ENCODE measurements at places on chromosomes 3 and 15.

DNA sequence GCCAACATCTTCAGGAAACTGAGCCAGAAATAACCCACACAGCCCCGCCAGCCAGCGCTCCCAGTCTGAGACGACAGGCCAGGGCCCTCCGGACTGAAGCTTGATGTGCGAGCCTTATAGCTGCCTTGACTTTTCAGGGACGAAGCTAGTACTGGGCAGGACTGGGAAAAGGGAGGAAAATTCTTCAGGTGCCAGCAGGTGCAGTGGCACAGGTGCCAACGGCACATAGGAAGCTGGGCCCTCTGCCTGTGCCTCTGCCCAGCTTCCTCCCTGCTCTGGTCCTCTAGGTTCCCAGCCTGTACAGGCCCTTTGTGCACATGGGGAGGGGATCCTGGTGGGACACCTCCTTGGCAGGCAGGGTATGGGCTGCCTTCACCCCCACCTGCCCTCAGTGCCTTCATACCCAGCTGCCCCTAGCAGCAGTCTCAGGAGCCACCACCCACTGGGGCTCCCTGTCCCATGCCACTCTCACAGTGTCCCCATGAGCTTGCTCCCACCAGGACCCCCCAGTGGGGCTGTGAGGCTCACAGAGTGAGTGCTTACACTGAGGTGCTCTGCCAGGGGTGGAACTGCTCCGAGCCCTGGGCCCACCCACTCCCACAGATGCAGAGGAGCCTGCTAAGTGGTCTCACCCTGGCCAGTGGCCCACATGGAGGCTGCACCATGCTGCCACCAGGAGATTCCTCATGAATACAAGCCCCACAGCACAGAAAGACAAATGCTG, 61.0 kb downstream of the DNAJB8 start:
- no peak for DNase-seq

- no peak for DNase-seq
These were observed 586.0 kb upstream of the TGFBR2 start for GRCh38 chr3:30020380-30020779.

DNA sequence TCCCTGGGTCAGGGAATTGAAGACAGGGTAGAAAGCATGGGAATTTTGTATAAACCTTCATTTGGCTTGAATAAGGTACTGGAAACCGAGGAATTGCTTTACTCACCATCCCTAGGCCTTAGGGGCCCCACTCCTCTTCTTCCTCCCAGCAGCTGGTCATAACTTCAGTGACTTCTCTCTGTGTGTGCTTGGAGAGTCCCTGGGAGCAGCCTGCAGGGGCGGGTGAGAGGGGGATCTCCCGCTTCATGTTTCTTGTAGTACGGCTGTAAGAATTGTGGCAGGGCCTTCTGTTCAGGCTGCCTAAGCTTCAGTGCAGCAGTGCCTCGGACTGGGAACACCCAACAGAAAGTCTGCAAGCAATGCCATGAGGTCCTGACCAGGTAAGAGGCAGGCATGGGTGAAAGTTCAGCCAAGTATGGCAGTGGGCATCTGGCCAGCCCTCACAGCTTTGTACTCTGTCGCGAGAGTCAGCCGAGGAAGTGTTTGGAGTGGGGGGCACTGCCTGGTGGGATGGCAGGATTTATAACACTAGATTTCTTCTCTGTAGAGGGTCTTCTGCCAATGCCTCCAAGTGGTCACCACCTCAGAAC, 1.7 kb upstream of the DNAJC17 start:
- DNase-seq: no peak

DNA sequence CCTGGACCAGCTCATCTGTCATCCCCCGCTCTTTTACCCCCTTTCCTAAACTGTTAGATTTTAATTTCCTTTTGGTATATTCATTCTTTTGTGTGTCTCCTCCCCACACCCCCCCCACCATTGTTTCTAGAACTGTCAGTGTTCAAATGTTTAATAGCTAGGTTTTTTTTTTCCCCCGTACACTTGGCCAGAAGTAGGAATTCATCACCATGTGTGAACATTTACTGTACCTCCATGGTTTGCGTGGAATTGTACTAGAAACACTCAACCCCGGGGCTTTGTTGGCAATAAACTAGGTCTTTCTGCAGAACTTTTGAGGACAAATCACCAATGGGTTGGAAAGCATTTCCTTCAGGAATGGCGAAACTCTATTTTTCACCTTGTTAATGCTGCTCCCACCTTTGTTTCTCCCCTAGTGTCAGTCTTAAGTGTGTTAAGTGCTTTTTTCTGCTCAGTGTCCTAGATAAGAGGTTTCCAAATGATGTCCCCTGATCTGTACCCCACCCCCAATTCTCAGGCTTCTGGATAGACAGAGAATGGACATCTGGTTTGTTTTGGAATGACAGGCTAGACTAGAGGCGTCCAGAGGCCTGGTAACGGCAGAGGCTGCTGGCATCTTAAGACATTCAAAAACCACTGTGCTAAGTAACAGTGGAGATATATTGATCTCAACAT, 76.8 kb downstream of the SMAD3 start:
- no peak for DNase-seq

DNA sequence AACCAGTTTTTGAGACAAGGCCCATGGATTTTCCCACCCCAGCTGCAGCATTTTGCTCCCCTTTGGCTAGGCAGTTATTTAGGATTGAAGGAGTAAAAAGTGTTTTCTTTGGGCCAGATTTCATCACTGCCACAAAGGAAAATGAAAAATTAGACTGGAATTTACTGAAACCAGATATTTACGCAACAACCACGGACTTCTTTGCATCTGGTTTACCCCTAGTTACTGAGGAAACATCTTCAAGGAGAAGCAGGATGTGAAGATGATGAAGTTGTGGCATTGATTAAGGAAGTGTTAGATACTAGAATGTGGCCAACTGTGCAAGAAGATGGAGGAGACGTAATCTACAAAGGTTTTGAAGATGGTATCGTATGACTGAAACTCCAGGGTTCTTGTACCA, 165.2 kb upstream of the MYRIP start:
- DNase-seq: no peak

DNA sequence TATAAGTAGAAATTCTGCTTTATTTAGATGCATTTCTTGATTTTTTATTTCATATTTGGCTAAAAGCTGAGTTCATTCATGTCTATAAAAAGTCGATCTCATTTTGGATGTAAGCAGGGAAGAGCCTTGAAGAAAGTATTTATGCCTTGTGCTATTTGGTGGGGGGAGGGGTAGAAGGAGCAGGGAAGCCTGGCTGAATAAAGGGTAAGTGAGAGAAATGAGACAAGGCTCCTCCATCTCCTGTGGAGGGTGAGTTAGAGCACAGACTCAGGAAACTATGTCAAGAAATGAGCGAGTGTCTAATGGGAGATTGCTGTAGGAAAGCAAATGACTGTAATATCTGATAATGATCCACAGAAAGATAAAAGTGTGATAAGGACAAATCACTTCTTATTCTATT, 121.8 kb upstream of the ATP11B start:
- no peak for DNase-seq

- DNase-seq: no peak
These were observed 22.0 kb upstream of the LCTL start for GRCh38 chr15:66587749-66588148.

GRCh38 chr15:79474252-79474651, 42.1 kb downstream of the MINAR1 start:
- no peak for DNase-seq

GRCh38 chr3:45226206-45226915, at the start of gene TMEM158:
TMEM158 (minus strand) TSS chr3:45226287; CDS start chr3:45226027, 260 bp downstream.
- peak; percentile 37 for DNase-seq

DNA sequence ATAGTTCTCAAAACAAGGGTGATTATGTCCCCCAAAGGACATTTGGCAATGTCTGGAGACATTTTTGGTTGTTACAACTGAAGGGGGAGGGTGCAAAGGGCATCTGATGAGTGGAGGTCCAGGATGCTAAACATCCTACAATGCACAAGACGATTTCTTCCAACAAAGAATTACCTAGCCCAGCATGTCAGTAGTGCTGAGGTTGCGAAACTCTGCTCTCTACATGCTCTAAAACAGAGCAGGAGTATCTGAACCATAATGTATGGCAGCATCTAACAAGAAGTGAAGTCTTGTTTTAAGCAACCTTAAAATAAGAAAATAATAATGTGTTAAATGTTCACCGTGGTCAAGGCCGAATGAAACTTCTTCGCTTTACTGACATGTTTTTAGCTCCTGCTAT, 7.0 kb downstream of the GYG1 start:
- DNase-seq: no peak

- no peak for DNase-seq
These were observed 50.5 kb upstream of the CCDC174 start for GRCh38 chr3:14600856-14601610.

GRCh38 chr15:81311752-81312464, 12.0 kb downstream of the STARD5 start:
- no peak for DNase-seq

DNA sequence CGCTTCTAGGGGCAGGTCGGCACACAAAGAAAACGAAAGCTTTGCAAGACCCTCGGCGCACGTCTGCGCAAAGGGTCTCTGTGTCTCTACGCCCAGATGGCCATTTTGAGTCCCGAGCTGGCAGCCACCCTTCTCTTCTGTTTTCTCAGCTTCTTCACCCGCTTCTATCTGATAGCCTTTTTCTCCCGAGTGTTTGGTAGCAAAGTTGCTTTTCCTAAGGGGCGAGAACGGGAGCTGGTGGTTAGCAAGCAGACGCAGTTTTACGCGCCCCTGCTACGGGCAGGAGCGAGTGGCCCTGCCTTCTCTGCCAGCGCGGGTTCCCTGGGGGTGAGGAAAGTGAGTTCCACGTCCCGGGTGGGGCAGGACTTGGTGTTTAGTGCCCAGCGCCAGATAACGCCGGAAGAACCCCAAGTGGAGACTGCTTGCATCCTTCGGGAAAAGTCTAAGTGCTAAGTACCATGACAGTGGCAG, 2.9 kb upstream of the MKRN2 start:
- no peak for DNase-seq

DNA sequence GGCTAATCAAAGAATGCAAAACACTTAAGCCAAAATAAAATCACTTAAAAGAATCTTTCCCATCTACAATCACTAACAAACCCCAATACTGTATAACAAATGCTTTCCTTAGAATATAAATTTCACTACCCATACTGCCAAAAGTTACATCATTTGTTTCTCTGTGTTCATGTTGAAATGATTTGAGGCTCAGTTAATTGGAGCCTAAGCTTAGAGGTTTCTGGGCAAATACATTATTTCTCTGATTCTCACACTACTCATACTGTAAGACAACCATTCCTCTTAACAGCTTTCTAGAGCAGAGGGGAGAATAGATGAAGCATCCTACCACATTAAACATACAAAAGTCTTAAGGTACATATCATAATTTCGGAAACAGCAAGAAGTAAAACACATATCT, 2.1 kb downstream of the RIOX2 start:
- DNase-seq: no peak

- DNase-seq: no peak
These were observed 20.3 kb upstream of the PROK2 start for GRCh38 chr3:71805199-71805598.

GRCh38 chr15:88066636-88067330, 189.8 kb downstream of the NTRK3 start:
- no peak for DNase-seq

DNA sequence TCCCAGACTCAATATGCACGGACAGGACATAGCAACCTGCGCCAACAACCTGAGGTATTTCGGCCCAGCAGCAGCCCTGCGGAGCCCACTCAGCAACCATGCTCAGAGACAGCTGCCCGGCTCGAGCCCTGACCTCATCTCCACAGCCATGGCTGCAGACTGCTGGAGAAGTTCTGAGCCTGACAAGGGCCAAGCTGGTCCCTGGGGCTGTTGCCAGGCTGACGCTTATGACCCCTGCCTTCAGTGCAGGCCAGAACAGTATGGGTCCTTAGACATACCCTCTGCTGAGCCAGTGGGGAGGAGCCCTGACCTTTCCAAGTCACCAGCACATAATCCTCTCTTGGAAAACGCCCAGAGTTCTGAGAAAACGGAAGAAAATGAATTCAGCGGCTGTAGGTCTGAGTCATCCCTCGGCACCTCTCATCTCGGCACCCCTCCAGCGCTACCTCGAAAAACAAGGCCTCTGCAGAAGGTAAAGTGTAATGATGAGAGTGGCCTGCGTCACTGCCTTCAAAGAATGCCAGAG, 25.5 kb downstream of the TMEM41A start:
- no peak for DNase-seq

DNA sequence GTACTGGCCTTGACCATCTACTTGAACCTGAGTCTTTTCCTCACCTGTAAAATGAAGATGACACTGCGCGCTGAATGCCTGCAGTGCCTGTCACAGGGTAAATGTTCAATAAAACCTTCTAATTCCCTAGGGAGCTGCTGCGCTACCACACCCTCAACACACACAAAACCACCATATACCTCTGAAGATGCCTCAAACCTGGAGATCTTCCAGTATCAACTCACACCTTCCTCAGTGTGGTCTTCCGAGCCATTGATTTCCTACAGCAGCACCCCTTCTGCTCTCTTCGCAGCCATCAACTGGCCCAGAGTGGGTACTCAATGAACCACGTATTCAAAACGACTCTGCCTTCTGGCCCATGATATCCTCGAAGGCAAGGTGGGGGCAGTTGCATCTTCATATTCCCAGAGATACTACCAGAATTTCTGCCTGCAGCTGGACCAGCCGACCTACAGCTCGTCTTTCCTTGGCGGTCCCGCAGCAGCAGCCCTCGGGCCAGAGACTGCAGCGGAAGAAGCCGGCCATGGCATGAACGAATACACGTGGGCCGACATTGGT, 695 bp downstream of the RPL32 start:
- DNase-seq: no peak

GRCh38 chr15:48282216-48282615, 49.0 kb upstream of the DUT start:
- DNase-seq: no peak

DNA sequence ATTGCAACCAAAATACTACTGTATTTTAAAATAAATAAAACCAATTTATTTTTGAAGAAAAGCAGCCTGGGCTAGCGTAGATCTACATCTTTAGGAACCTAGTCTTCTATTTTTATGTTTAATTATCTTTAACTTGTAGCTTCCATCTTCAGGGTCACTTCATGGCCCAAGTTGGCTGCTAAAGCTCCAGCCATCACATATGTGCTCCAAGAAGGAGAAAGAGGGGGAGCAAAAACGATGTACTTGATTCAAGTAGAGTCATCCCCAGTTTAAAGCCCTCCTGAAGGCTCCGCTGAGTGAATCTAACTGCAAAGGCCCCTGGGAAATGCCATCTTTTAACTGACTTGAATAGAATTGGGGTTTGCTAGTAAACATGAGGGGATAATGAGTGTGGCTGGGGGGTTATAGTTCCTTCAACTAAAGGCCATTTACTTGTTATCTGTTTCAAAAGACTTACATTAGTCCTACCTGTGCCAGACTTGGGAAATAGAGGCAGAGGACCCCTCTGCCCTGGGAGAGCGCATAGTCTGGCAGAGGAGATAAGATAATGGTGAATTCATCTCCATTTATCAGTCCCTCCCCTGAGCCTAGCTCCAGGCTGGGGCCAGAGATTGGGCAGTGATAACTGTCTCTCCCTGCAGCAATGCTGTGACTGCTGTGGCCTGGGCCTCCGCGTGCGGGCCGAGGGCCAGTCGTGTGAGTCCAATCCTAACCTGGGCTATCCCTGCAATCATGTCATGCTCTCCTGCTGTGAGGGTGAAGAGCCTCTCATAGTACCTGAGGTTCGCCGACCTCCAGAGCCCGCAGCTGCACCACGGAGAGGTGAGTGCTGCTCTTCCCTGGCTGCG, 64.6 kb downstream of the FBLN2 start:
- no peak for DNase-seq

GRCh38 chr15:44535523-44536301, 1.2 kb upstream of the EIF3J start:
- peak; percentile 25 for DNase-seq

- DNase-seq: no peak
These were observed 29.6 kb upstream of the FNDC3B start for GRCh38 chr3:172009803-172010202.

Data from activated gamma-delta T cell treated with Interleukin-2 at 50 U/mL for 16 hours (primary cell).